ENCODE measurements at places on chromosomes 5 and 9. TPM values are rescaled to one million over a fixed set of nuclear protein-coding genes. Genes with fewer than 3 reads are reported as not detected.

Gene CWC27
- 29.4 TPM for total RNA-seq

Gene MEGF9
- total RNA-seq, result 23.3 TPM

Gene ESM1
- total RNA-seq, result not detected

Gene DBH
- 0.59 TPM for total RNA-seq

Gene UBAP2
- total RNA-seq, result 60.7 TPM

Gene PCDHGB6
- total RNA-seq, result 53.7 TPM

Gene CDH9
- total RNA-seq, result 0.14 TPM

Gene SPATA31E1
- total RNA-seq, result 0.21 TPM

Gene POU5F2
- 0.68 TPM for total RNA-seq

Gene PDCD1LG2
- total RNA-seq, result not detected

Gene ENC1
- total RNA-seq, result 135 TPM

Gene PCDHB10
- 5.5 TPM for total RNA-seq

Gene CEL
- 3.5 TPM for total RNA-seq

Gene SLC45A2
- 0.36 TPM for total RNA-seq

Gene SVEP1
- 1.5 TPM for total RNA-seq

Gene AIF1L
- 118 TPM for total RNA-seq

Gene AMBP
- not detected for total RNA-seq

Gene FAXDC2
- 2.9 TPM for total RNA-seq

Gene FBP1
- total RNA-seq, result 0.80 TPM

Gene SMIM33
- total RNA-seq, result not detected

Gene FAM114A2
- 32.4 TPM for total RNA-seq

Gene IL31RA
- total RNA-seq, result not detected

Gene ZFP62
- 44.4 TPM for total RNA-seq

Gene INSL4
- not detected for total RNA-seq

Gene PCDHGB3
- total RNA-seq, result 0.71 TPM

Gene RNF14
- 36.9 TPM for total RNA-seq

Gene ANXA2R
- total RNA-seq, result 1.2 TPM

Gene CARD9
- total RNA-seq, result 1.3 TPM

Gene CDKN2B
- total RNA-seq, result not detected

Gene TMC1
- 0.33 TPM for total RNA-seq

Gene NR6A1
- 63.7 TPM for total RNA-seq

Gene GFPT2
- total RNA-seq, result 11.1 TPM

Gene SAXO1
- 0.14 TPM for total RNA-seq

Gene C9
- not detected for total RNA-seq

Gene PCDHB14
- total RNA-seq, result 5.5 TPM

Gene CDKN2A
- total RNA-seq, result not detected

Gene NEUROG1
- 7.3 TPM for total RNA-seq

Gene IL3
- not detected for total RNA-seq

Gene OGN
- total RNA-seq, result not detected

Gene DOK3
- total RNA-seq, result 10.5 TPM

Data from neural crest cell (in vitro differentiated cells).